ENCODE measurements at places on chromosomes 2 and 18.

DNA sequence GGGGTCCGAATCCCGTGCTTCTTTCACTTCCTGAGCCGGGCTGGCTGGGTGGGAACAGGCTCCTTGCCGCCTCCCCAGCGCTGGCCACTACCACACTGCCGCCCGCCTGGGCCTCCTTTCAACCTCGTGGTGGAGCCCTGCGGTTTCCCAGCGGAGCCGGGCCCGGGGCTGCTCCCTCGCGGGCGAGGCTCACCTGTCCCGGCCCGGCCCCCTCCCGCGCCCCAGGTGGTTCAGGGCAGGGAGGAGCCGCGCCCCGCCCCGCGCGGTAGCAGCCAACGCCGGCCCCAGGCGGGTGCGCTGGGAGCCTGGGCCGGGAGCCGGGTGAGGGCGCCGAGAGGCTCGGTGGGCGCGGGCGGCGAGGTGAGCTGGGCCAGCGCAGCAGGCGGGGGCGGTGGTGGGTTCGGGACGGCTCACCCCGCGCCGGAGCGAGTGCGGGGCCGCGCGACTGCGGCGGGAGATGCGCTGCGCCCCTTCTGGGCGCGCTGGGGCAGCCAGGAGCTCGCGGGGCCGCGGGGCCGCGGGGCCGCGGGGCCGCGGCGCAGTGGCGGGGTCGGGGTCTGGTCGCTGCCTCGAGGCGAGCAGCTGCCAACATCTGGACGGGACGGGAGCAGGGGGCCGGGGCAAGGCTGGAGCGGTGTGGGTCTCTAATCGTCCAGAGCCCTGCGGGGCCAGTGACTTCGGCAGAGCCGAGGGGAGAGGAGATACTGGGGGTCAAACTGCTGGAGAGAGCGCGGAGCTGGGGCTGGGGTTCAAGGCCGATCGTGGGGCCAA lies at the start of gene LYPD6B:
LYPD6B (plus strand) TSS at position 258 of the 771 bp plus-strand sequence. CDS start 92,250 bp downstream, outside the sequence.
- peak; percentile 41 for DNase-seq

DNA sequence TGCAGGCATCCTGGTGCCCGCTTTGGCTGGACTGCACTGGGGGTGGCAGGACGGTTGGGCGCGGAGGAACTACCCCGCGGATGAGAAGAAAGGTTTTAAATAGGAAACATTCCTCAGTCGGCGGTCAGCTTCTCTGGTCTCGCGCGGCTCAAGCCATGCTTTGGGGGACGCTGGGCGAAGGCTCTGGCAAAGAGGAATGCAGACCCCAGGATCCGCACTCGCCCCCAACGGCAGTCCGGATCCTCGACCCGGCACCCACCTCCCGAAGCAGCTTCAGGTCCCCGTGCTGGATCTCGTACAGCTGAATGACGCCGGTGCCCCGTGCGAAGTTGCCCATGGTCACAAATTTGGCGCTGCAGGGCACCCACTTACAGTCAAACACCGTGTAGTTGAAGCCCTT lies 686 bp upstream of the PNO1 start:
- DNase-seq = no peak

GRCh38 chr2:240619506-240620148 lies 5.7 kb upstream of the GPR35 start:
- peak; percentile 61 for DNase-seq

DNA sequence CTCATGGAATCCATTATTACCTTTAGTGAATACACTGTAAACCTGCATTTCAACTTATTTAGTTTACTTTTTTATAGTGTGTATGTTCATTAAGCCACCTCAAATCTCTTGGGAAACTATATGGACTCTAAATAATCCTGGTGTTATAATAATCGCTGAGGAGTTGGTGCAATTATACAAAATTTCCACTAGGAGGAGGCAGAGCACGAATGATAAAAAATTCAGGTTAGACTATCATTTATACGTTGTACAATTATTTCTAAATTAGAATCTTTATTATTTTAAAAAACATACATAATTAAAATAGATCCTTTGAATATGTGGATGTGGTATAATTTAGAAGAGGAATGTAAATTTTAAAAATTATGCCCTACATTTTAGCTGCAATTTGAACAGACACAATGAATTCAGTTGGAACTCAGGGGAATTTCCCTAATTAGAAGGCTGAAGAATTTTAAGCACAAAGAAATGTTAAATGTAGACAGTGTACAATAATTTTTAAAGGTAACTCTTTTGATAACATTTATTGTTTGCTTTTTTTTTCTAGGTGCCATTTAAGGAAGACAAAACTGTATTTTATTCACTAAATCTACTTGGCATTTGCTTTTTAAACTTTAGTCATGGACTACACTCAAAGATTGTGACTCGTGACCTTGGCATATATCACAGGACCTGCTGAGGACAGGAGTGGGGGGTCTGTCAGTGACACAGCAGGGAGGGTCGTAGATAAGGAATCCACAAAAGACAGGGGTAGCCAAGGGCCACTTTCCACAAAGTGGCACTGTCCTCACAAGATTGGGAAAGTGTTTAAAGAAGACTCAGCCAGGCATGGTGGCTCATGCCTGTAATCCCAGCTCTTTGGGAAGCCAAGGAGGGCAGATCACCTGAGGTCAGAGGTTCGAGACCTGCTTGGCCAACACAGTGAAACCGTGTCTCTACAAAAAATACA lies 45.5 kb downstream of the RAB12 start:
- DNase-seq = peak; percentile 39

DNA sequence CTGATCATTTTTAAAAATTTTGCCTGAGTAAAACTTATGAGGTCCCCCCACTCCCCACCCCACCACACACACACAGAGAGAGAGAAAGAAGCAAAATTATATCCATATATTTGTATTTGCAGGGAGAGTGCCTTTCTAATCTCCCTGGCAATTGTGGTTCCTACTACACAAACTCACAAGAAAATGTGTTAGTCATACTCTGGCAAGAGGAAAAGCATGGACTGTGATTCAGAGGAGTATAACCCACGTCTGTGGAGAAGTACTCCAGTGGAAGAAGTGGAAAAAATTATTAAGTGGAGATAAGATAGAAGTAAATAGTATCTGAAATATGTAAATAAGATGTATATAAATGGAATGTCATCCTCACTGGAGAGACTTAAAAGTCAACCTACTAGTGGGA lies 114.0 kb downstream of the DSEL start:
- DNase-seq = no peak

- no peak for DNase-seq
These were observed 31.0 kb upstream of the ALLC start for GRCh38 chr2:3626812-3627499.

All from GM10248 (cell line).